ENCODE measurements at places on chromosomes 1 and 21.

DNA sequence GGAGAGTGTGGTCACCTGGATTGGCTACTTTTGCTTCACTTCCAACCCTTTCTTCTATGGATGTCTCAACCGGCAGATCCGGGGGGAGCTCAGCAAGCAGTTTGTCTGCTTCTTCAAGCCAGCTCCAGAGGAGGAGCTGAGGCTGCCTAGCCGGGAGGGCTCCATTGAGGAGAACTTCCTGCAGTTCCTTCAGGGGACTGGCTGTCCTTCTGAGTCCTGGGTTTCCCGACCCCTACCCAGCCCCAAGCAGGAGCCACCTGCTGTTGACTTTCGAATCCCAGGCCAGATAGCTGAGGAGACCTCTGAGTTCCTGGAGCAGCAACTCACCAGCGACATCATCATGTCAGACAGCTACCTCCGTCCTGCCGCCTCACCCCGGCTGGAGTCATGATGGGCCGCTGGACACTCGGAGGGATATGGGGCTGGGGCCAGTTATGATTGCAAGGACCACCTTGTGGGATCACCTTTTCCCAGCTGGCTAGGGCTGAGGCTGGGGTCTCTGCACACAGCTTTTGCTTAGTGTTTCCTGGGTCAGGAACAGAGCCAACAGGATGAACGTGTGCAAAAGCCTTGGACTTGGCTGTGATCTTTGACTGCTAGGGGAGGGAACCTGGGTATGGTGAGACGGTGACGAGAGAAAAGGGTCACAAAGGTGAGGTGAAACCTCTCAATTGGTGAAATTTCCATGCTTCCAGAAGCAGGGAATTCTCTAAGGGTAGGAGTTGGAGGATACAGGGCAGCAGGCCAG, 4.3 kb upstream of the GNAI3 start:
- DNase-seq, result no peak

DNA sequence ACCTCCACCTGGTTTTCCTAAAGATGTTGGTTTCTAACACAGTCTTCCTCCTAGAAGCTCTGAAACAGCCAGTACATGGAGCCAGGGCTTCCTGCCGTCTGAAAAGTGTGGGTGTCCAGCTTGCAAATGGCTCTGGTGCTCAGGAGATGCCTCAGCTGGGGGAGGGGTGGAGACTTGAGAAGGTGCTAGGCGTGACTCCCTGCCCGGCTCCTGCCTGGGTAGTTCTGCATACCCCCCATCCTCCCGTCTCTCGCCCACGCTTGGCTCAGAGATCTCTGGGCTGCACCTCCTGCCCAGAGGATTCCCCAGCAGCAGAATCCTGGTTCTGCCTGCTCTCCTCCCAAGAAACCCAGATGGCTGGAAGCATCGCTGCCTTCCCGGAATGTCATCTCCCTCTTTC, 16.9 kb downstream of the STUM start:
- DNase-seq, result no peak

GRCh38 chr1:172391976-172392375, 28.5 kb upstream of the C1orf105 start:
- DNase-seq, result no peak

DNA sequence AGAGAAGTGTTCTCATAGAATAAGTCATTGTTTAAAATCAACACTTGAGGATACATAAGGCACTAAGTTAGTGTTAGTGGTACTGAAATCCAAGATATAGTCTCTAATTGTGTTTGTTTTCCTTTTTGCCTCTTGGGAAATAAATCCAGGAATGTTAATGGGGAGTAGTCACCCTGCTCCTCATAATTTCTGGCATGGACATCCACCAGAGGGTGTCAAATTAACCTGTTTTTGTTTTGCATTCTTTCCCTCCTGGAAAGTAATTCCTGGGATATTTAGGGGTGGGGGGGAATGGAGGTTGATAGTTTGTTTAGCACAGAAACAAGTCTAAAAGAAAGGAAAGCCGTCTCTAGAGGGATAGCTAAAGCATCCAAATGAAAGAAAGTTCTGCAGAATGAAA, 87.8 kb upstream of the MAP1LC3C start:
- DNase-seq, result no peak

DNA sequence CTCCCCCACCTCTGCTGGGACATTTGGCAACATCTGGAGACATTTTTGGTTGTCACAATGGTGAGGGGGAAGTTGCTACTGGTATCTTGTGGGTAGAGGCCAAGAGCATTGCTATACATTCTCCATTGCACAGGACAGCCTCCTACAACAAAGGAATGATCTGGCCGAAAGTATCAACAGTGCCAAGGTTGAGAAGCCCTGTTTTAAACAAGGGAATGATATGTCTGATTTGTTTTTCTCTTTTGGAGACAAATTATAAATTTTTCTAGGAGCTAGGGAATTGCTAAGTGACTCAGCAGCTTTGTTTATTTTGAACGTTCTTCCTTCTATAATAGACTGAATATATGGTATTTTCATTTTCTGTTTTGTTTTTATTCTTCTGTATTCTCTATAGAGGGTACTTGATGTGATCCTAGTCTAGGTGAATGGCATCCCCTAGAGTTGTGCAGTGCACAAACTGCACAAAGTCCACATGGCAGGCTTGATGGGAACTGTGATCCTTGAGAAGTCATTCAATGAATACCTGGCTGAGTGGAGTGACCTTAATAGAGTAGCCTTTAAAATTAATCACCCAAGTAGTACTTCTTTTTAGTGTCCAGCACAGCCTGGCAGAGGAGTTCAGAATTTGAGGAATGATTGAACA, 288.6 kb upstream of the USP24 start:
- DNase-seq, result no peak

- no peak for DNase-seq
These were observed 105.1 kb downstream of the COLGALT2 start for GRCh38 chr1:183932412-183932811.

DNA sequence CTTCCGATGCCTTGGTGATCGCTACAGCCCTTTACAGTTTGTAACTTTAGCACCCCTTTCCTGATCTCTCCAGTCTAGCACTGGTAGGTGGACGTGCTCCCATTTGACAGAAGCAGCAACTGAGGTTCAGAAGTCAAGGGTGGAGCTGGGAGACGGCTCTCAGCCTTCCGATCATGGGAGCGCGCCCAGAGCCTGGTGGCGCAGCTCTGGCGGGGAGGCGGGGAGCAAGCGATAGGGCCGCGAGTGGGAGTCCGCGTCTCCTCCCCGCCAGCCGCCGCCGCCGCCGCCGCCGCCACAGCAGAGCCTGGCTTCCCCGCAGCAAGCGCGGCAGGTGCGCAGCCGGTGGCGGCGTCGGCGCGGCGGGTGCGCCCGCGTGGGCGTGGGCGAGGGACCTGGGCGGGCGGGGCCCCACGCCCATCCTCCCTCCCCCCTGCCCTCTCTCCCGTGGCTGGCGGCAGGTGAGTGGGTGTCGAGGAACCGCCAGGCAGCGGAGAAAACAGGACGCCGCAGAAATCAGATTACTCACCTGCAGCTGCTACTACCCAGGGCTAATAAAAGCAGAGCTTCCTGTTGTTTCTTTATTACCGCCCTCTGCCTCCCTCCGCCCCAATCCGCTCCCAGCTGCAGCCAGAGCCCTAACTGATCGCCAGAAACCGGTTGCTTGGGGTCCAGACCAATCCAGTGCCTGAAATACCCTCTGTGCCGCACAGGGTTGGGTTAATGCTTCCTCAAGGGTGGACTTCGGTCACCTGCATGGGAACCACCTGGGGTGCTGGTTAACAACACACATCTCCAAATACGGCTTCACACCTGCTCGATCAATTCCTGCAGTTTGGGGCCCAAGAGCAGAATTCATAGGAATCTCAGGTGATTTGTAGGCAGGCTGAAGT, 60.2 kb upstream of the ID3 start:
- peak; percentile 43 for DNase-seq

DNA sequence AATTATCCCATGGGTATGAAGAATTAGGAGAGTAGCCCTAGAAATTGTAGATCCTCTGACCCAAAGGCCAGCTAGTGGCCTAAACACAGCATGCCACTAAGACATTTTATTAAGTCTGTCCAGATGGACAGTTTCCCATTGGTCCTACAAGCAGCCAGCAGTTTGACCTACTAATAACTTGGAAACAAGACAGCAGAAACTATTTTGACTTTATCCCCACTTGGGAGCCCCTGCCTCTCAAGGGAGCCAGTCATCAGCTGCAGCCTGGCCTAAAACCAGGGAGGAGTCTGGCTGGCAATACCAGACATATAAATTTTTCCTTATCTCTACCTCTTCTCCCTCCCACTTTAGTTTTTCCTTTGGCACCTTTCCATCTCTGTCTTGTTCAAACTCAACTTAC, 222.6 kb upstream of the KCTD3 start:
- no peak for DNase-seq

DNA sequence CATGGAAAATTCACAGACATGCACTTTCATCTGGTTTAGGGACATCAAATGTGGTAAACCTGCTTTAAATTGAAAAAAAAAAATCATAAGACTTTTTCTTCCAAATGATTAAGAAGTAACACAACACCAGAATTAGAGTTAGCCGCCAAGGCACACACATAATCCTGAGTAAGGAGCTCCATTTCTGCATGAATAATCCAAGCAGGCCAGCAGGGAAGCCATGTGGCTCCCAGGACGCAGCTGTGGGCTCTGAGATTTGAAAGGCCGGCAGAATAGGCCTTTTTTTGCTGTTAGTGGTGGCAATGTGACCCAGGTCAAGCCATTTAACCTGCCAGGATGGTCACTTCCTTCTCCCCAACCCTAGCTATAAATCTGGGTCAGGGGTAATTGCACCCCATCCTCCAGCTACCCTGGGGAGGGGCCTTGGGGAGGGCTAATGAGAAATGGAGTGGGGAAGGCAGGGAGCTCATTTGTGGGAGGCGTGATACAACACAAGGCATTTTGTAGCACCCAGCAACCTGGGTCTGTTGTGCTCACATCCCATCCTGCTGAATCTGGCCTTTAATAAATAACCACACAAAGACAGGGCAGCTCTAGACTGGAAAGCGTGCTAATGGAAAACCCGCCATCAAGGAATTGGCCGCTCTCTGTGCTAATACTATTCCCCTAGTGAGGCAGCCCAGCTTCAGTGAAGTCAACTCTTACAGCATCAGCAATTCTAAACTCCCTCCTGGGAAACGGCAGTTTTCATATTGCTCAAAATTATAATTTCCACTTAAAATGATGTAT, 178.5 kb downstream of the RHOU start:
- DNase-seq, result no peak

DNA sequence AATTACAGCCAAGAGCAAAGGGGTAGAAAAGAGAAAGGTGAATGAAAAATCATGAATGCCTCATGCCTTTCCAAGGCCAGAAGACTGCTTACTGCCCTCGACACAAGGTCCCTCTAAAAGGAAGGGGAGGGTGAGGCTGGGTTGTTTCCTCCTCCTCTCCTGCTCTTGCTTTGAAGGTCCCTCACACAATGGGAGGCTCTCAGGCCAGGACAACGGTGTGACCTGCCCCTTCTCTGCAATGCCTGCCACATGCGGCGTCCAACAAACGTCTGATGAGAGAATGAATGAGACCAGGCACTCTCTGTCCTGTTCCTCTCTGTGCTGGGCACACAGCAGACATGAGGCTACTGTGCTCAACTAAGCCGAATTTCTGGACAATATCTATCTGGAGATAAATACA, 51.3 kb downstream of the SSBP3 start:
- DNase-seq, result no peak

GRCh38 chr1:108046026-108046425, 81.0 kb upstream of the VAV3 start:
- no peak for DNase-seq

DNA sequence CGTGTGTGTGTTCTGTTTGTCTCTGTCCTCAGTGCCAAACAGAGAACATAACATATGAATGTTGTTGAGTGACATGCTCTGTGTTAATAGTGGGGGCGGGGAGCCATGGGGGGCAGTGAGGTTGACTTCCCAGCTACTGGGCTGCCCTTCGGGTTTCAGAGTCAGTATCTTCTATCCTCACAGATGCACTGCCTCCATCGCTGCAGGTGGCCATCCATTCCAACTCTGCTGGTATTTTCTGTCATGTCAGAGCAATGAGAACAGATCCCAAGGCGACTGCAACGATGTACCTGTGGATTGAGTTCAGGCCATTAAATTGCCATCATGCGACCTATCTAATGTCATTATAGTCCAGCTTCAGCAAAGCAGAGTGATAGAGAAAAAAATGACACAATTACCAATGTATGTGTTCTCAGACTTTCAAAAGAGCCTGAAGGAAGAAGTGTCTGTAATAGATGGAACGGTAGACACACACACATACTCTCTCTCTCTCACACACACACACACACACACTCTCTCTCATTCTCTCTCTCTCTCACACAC, 418.5 kb downstream of the RWDD3 start:
- DNase-seq, result no peak

DNA sequence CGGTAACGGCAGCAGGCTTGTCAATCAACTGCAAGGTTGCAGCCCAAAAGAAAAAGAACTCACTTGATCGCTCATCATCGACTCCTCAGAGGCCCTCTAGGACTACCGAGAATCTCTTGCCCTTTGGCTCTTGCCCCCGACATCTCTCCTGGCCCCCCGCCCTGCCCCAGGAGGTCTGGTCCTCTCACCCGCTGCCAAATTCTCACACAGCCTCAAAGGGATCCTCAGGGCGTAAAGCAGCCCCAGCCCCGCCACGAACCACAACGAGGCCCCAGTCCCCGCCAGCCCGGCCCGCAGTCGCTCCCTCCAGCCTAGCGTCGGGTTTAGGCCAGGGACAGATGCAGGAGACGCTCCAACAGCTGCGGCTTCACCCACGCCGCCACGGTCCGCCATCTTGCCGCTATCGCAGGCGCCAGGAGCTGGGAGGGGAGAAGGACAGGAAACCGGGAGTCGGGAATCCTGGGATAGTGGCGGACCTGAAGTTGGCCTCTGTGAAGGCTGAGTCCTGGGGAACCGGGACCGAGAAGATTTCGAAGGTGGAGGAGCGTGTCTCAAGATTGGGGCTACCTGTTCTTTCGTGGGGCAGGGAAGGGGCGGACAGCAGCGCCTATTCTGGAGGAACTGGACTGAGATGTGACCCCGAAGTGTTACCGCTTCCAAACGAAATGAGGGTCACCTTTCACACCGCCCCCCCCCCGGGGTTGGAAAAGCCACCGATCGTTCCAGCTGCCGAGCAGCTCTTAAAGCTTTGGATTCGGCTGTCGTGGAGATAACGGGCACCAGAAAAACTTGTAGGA, at the start of gene ST7L:
ST7L (minus strand) TSS at position 421 of the 797 bp plus-strand sequence; CDS start at position 393, 28 bp downstream.
- DNase-seq, result peak; percentile 67

DNA sequence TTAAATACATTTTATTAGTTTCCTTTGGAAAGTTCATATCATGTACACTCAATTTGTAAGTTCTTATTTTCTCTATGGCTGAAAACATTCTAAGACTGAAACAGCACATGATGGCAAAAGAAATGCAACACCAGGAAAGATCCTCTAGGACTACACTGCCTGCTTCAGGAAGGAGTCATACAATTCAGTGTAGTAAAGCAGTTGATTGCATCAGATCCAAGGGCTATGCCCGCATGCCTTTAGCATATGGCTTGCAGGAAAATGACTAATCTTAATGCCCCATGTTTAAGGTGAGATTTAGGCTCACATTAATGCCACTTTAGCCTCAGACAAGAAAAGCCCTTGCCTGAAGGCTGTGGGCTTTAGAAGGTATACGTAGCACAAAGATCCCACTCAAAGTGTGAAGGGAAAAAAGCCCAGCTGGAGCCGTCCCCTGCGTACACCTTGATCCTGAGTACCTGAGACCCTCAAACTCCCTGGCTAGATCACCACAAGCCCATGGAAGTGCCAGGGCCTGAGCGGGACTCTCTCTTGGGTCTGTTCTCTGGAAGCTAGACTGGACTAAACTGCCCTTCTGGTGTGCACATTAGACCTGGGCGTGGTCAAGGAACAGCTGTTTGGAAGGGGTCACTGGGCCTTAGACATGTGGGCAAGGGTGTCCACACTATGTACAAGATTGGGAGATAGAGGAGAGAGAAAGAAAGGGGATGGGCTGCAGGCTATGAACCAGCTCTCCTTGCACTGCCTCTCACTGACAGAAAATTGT, 52.9 kb downstream of the ESRRG start:
- no peak for DNase-seq

GRCh38 chr1:222314839-222315238, 233.1 kb downstream of the HHIPL2 start:
- DNase-seq, result no peak

Data from activated CD4-positive, alpha-beta T cell treated with anti-CD3 and anti-CD28 coated beads, Interleukin-2, Interleukin-4, amounts not matched to agents 100 ng/mL and 50 ng/mL, durations not matched to agents 16 hours and 8 hours (primary cell).